Posterior vena cava (tissue), 2 donors: ENCODE measurements at places on chromosomes 7 and 10. TPM values are rescaled to one million over a fixed set of nuclear protein-coding genes. Genes with fewer than 3 reads are reported as not detected.

SLC26A5 gene
- not detected for total RNA-seq

ADRA2A gene
- total RNA-seq = 6.6 TPM

ARMC3 gene
- not detected for total RNA-seq

GRCh38 chr7:116595063-116595462 is 70.2 kb downstream of the CAV1 start:
- DNase-seq = no peak

TCERG1L gene
- total RNA-seq = not detected

DNA sequence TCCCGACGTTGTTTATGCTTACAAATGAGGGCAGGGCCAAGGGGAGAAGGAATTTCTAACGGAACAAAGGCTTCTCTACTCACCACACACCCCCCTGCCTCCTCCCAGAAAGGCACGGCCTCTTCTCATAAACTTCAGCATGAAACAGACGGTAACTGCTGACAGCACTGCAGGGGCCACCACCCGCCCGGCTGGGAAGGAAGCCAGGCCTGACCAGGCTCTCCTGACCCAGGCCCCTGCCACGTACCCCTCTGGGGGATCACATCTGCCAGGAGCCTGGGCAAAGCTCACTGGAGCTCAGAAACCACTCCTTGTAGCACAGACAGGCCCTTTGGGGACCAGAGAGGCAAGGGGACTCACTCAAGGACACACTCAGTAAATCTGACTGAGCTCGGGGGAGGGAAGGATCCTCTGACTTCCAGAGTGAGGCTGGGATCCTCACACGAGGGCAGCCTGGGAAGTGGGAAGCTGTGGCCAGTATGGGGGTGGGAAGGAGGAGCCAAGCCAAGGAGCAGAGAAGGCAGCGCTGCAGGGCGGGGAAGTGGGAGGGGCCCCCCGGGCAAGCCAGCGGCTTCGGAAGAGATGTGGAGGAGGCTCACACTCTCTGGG is 46.1 kb downstream of the ZCCHC24 start:
- peak; percentile 97 for DNase-seq

TMEM270 gene
- total RNA-seq = not detected

- DNase-seq = no peak
Observed at GRCh38 chr7:15461576-15461975, 100.2 kb downstream of the AGMO start.

DNA sequence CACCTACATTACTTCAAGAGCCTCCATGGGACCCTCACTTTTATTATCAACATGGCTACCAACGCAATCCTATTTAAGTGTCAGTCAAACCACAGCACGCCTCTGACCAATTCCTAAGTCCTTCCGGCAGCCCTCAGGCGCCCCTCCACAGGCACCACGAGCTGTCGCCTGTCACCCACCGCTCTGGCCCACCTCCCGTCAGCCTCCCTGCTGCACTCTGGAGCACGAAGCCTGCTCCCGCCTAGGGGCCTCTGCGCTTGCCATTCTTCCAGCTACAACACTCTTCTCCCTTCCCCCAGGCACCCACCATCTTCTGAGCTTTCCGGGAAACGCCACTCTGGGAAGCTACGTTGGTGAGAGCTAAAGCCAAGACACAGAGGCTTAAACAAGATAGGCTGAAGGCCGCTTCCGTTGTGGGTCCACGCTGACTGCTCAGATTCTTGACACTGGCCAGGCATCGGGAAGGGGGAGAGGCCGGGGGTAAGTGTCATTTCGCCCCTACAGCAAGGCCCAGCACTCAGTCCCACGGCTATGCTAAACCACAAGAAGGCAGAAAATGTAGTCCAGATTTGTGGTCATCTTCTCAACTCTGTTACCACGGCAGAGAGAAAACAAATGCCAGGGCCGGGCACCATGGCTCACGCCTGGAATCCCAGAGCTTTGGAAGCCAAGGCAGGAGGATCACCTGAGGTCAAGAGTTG is 56.7 kb downstream of the GNA12 start:
- DNase-seq = no peak
